Activated CD8-positive, alpha-beta T cell treated with anti-CD3 and anti-CD28 coated beads for 36 hours (primary cell): ENCODE measurements at places on chromosomes 3 and 15. TPM values are rescaled to one million over a fixed set of nuclear protein-coding genes. Genes with fewer than 3 reads are reported as not detected.

The IQCH gene
- total RNA-seq, result 1.7 TPM

DNA sequence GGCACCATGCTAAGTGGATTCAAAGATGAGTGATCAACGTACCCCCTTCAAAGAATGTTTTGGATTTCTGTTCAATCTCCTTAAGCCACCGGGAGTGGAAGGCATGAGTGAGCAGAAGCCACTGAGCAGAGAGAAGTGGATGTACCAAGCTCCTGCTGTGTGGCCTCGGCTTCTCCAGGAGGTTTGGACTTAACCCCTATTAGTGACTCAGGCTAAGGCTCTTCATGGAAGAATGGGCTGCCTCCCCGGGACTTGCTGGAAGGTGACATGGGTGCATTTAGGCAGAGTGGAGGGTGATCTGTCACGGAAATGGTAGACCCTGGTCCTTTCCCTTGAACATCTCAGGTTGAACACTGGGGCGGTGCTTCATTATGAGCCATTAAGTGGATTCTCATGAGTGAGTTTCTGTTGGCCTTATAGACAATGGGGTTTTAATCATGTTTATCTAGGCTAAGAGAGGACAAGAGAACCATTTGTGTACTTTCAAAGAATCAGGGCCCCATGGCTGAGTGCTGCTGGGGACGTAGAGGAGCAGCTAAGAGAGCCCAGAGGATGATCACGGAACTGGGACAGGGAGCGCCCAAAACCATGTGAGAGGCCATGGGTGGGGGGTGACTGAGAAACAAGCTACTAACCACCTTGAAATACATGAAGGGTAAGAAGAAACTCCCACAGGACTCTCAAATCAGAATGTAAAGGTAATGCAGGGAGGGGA is 62.2 kb downstream of the HES1 start:
- peaks cover 9% of the 10 kb centered on the region for H3K4me1 ChIP-seq
- no peak overlapping the region for H3K4me3 ChIP-seq
- no peaks in the 10 kb centered on the region for H3K36me3 ChIP-seq
- H3K27ac ChIP-seq, result no peak overlapping the region

- peaks cover 24% of the 10 kb centered on the region for H3K4me1 ChIP-seq
- H3K27me3 ChIP-seq, result no peaks in the 10 kb centered on the region
- peak overlapping the region; percentile 30 for H3K27ac ChIP-seq
- DNase-seq, result peak; percentile 75
Observed at GRCh38 chr15:90142216-90143165, 40.2 kb upstream of the IDH2 start.

DNA sequence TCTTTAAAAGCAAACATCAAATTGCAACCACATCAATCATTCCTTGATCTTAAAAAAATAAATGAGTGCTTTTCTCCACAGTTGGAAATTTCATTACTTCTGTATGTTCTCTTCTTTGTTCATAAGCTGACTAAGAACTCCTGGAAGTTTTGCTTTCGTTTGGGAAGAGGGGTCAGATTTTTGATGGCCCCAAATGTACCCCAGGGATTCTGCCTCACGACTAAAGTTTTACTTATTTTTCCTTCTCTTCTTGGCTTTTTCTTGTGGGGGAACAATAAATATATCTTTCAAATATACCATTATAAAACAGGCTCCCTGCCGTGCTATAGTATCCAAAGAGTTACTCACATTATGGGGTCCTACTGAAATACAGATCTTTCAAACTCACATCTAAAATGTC is 215.0 kb upstream of the CDIN1 start:
- H3K4me3 ChIP-seq, result no peak overlapping the region
- DNase-seq, result no peak

GRCh38 chr15:70235347-70235746 is 137.6 kb upstream of the TLE3 start:
- H3K27me3 ChIP-seq, result peaks cover 15% of the 10 kb centered on the region
- no peak for DNase-seq
- H3K36me3 ChIP-seq, result peaks cover 10% of the 10 kb centered on the region
- H3K4me1 ChIP-seq, result peaks cover 37% of the 10 kb centered on the region
- H3K4me3 ChIP-seq, result no peak overlapping the region
- no peak overlapping the region for H3K27ac ChIP-seq

DNA sequence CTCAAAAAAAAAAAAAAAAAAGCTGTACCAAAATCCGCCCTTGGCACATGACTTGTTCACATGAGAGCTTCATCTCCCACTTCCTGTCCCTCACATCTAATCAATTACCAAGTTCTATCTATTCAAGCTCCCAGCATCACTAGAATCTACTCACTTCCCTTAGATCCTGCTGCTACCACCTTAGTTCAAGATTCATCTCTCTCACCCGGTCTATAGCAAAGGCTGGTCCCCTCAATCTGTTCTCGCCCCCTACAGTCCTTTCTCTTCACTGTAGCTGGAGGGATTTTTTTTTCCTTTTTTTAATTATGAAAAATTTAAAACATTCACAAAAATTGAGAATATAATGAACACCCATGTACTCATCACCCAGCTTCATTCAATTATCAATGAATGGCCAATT is 16.7 kb upstream of the GPR160 start:
- DNase-seq, result no peak
- no peaks in the 10 kb centered on the region for H3K27me3 ChIP-seq
- no peak overlapping the region for H3K4me3 ChIP-seq
- H3K4me1 ChIP-seq, result peaks cover 2% of the 10 kb centered on the region
- H3K27ac ChIP-seq, result no peak overlapping the region

DNA sequence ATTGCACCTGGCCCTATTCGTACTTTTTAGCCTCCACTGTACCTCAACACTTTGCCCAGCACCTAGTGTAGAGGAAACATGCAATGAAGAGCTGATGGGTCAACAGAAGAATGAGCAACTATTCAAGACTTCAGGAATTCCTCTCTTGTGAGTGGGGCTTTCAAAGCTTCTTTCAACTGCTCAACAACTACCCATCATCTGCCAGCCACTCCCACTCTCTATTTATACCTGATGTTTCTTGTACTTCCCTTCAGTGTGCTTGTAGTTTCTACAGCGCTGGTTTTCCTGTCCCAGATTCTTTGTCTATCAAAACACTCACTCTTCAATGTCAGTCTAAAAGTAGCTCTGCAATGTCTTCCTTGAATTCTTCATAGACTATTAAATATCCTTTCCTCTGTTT is 168.3 kb upstream of the LPP start:
- H3K27me3 ChIP-seq, result no peaks in the 10 kb centered on the region
- no peak overlapping the region for H3K4me3 ChIP-seq
- H3K27ac ChIP-seq, result peak overlapping the region; percentile 38
- no peaks in the 10 kb centered on the region for H3K36me3 ChIP-seq
- DNase-seq, result no peak
- peaks cover 33% of the 10 kb centered on the region for H3K4me1 ChIP-seq

GRCh38 chr3:159775372-159775961 is 213.2 kb upstream of the IL12A start:
- DNase-seq, result no peak
- no peaks in the 10 kb centered on the region for H3K36me3 ChIP-seq
- H3K4me1 ChIP-seq, result no peaks in the 10 kb centered on the region
- H3K27ac ChIP-seq, result no peak overlapping the region

- H3K27ac ChIP-seq, result no peak overlapping the region
- no peaks in the 10 kb centered on the region for H3K36me3 ChIP-seq
- DNase-seq, result no peak
Observed at GRCh38 chr3:123365450-123366143, 83.3 kb downstream of the ADCY5 start.

- no peaks in the 10 kb centered on the region for H3K36me3 ChIP-seq
- DNase-seq, result no peak
- no peak overlapping the region for H3K4me3 ChIP-seq
- H3K4me1 ChIP-seq, result peaks cover 6% of the 10 kb centered on the region
Observed at GRCh38 chr3:133924041-133924440, 28.4 kb upstream of the RAB6B start.

DNA sequence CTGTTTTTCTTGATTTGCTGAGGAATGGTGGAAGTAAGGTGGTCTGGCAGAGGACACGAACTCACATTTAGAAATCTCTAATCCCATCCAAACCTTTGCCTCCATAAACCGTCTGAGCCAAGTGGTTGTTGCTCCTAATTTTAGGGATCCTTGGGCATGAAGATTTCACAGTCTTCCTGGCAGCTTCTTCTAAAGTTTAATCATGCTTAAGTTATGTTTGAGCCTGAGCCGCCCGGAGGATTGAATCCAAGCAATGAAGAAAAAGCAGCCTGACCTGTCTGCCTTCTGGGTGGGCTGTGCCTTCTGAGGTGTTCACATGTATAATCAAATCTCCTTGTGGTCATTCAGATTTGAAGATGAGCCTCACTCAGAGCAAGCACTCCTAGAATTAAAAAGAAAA is 249.0 kb downstream of the CD47 start:
- H3K27me3 ChIP-seq, result no peaks in the 10 kb centered on the region
- H3K36me3 ChIP-seq, result no peaks in the 10 kb centered on the region
- no peak overlapping the region for H3K4me3 ChIP-seq
- peaks cover 13% of the 10 kb centered on the region for H3K4me1 ChIP-seq
- DNase-seq, result no peak

The TGM4 gene
- total RNA-seq, result not detected

GRCh38 chr3:45687828-45688193 is 1.4 kb upstream of the SACM1L start:
- H3K4me3 ChIP-seq, result peak overlapping the region; percentile 81
- H3K27me3 ChIP-seq, result peaks cover 3% of the 10 kb centered on the region
- DNase-seq, result no peak
- peak overlapping the region; percentile 77 for H3K27ac ChIP-seq
- peaks cover 24% of the 10 kb centered on the region for H3K36me3 ChIP-seq

- H3K27me3 ChIP-seq, result no peaks in the 10 kb centered on the region
- no peak overlapping the region for H3K4me3 ChIP-seq
- peaks cover 23% of the 10 kb centered on the region for H3K36me3 ChIP-seq
- H3K4me1 ChIP-seq, result peaks cover 17% of the 10 kb centered on the region
Observed at GRCh38 chr3:97939401-97939800, 32.8 kb downstream of the RIOX2 start.

DNA sequence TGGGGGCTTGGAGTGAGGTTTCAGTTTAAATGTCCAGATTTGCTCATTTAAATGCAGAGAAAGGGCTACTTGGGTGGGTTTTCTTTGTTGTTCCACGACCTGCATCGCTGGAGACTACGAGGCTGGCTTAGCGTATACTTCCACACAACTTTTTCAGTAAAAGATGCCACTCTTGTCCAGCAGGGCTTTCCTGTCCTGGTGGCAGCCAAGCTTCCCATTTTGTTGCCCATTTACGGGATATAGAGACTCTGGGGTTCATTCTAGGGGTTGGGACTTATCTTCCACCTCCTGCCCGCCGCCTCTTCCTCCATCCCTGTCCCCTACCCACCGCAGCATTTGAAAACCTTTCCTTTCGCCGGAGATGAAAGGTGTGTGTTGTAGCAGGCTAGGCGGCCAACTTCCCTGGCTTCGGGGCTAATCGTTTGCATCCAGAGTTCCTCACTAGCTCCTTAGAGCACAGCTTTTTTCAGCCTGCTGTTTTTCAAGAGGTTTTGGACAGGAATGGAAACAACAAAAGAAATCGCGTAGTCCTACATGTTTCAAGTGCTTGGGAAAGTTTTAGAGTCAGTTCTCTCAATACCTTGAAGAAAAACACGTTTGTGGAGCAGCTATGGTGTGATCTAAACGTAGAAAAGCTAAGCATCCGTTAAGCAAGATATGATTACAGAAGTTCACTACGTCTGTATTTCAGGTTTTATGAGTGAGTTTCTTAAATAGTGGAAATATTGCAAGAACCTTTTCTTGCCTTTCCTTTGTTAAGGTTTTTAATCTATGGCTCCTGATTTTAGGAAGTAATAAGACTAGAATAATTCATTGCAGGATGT is 843 bp downstream of the CHRNA5 start:
- H3K36me3 ChIP-seq, result no peaks in the 10 kb centered on the region
- H3K27ac ChIP-seq, result no peak overlapping the region
- H3K4me3 ChIP-seq, result peak overlapping the region; percentile 76
- peaks cover 21% of the 10 kb centered on the region for H3K4me1 ChIP-seq
- DNase-seq, result peak; percentile 5

The ZNF501 gene
- 3.2 TPM for total RNA-seq

DNA sequence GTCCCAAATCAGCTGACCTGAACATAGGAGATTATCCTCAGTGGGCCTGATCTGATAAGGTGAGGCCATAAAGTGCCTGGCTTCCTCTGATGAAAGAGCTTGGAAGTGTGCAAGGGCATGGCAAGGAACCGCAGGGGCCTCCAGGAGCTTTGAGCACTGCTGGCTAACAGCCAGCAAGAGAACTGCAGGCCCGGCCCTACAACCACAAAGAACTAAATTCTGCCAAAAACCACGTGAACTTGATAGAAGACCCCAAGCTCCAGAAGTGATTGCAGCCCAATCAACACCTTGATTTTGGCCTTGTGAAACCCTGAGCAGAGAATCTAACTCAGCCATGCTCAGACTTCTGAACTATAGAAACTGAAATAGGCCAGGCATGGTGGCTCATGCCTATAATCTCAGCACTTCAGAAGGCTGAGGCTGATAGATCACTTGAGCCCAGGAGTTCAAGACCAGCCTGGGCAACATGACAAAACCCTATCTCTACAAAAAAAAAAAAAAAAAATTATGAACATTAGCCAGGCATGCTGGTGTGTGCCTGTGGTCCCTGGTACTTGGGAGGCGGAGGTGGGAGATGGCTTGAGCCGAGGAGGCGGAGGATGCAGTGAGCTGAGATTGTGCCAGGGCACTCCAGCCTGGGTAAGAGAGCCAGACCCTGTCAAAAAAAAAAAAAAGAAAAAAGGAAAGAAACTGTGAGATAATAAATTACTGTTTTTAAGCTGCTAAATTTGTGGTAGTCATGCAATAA is 7.7 kb upstream of the DIS3L start:
- no peaks in the 10 kb centered on the region for H3K27me3 ChIP-seq
- no peaks in the 10 kb centered on the region for H3K36me3 ChIP-seq
- H3K4me3 ChIP-seq, result no peak overlapping the region
- peaks cover 7% of the 10 kb centered on the region for H3K4me1 ChIP-seq
- no peak for DNase-seq

The MBD4 gene
- total RNA-seq, result 38.9 TPM

The PDE8A gene
- 23.2 TPM for total RNA-seq

The SOX2 gene
- not detected for total RNA-seq

The HPS3 gene
- total RNA-seq, result 18.2 TPM

DNA sequence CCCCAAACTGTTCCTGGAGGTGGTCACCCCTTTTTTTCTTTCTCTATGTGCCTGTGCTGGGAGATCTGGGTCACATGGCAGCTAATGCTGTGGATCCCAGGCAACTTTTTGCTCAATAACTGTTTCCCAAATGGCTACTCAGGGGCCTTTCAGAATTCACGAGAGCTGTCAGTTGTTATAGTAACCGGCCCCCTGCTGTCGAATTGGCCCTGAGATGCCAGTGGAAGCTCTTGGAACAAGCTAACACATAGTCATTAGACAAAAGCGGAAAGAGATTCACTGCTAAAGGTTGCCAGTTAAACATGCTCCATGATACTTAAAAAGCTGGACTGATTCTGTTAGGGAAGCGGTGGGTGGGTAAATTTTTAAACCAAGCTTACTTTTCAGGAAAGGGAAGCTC is 144.1 kb downstream of the FEZF2 start:
- no peak overlapping the region for H3K4me3 ChIP-seq
- no peak overlapping the region for H3K27ac ChIP-seq
- H3K27me3 ChIP-seq, result peaks cover 3% of the 10 kb centered on the region
- H3K36me3 ChIP-seq, result no peaks in the 10 kb centered on the region
- DNase-seq, result no peak

DNA sequence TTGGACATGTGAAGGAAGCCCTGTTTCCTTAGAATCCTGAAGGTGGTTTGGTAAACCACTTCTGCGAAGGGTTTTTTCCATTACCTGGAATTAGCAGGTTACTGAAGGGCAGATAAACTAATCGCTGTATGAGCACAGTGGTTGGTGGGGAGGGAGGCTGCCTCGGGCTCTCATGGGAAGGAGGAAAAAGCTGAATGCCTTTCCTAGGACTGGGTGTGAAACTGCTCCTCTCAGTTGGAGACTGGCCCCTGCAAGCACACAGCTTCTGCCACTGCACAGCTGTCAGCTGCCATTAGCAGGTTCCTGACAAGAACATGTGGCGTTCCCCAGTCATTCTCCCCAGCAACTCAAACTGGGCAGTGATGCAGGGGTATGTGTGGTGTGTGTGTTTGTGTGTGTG is 376.3 kb downstream of the GAP43 start:
- no peak for DNase-seq
- no peak overlapping the region for H3K4me3 ChIP-seq
- no peak overlapping the region for H3K27ac ChIP-seq
- H3K27me3 ChIP-seq, result no peaks in the 10 kb centered on the region
- H3K36me3 ChIP-seq, result no peaks in the 10 kb centered on the region
